ENCODE measurements at places on chromosomes 6 and 20.

GRCh38 chr6:124869416-124869815, 92.8 kb upstream of the RNF217 start:
- H3K36me3 ChIP-seq, result no peaks in the 10 kb centered on the region
- no peaks in the 10 kb centered on the region for H3K4me1 ChIP-seq
- DNase-seq, result no peak
- no peak overlapping the region for H3K4me3 ChIP-seq

DNA sequence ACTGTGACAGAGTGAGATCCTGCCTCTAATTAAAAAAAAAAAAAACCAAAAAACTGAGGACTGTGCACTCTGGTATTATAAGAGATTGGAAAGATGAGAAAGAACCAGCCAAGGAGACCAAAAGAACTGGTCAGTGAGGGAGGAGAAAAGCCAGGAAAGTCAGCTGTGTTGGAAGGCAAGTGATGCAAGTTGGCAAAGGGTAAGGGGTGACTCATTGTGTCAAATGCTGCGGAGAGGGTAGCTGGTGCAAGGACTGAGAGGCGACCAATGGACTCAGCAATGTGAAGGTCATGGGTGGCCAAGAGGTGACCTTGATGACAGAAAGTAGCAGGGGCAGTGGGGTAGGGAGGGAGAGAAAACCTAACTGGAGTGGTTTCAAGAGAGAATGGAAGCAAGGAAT, 27.4 kb upstream of the LRRN4 start:
- no peaks in the 10 kb centered on the region for H3K4me1 ChIP-seq
- no peak overlapping the region for H3K27ac ChIP-seq
- H3K4me3 ChIP-seq, result no peak overlapping the region

DNA sequence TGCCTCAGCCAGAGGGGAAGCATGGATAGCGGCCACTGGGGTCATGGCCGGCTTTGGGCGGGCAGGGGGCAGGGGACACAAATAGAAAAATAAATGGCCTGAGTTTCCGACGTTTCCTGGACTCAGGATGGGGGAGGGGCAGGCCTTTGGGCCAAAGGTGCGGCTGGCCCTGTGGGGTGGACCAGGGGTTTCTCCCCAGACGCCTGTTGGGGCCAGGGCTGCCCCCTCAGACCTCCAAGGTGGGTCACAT, 6.4 kb upstream of the TCEA2 start:
- peak overlapping the region; percentile 70 for H3K27ac ChIP-seq
- H3K4me3 ChIP-seq, result no peak overlapping the region
- no peaks in the 10 kb centered on the region for H3K4me1 ChIP-seq
- no peak for DNase-seq
- H3K36me3 ChIP-seq, result no peaks in the 10 kb centered on the region

- no peak for DNase-seq
- H3K36me3 ChIP-seq, result no peaks in the 10 kb centered on the region
These were observed 175.0 kb downstream of the BCAS1 start for GRCh38 chr20:53895385-53895755.

DNA sequence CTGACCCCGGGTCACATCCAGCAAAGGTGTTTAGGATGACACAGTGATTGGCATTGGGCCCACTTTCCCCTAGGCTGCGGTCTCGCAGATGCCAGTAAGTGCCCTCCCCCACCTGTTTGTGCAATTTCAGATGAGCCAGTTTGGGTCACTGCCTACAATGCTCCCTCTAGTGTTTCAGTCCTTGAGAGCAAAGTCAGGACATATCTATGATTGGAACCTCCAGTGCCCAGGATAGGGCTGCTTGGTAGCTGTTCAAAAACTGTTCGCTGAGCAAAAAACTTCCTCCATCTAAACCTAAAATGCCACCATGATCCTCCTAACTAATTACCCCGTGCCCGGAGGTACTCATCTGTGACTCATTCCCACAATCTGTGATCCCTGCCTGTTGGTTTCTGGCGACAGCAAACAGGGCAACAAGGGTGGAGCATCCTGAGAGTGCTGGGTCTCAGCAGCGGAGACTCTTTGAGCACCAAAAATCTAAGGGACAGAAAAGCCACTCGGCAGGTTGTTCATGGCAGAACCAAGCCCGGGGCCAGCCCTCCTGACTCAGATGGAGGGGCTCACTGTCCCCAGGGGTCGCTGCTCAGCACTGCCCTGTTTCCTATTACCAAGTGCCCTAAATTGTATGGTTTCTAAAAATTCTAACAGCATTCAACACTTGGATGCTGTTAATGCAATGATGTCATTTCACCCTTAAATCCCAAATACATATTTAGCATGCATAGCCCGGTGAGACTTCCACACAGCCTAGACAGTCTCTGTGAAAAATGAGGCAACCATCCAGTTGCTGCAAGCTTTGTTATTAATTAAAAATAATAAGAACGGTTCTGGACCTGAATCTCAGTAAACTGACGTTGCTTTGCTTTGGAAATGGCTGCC, 5.0 kb downstream of the VSX1 start:
- H3K27ac ChIP-seq, result no peak overlapping the region
- peaks cover 29% of the 10 kb centered on the region for H3K27me3 ChIP-seq
- H3K36me3 ChIP-seq, result no peaks in the 10 kb centered on the region
- peak overlapping the region; percentile 2 for H3K4me3 ChIP-seq

GRCh38 chr6:11650025-11650696, 112.6 kb downstream of the TMEM170B start:
- no peak for DNase-seq
- no peaks in the 10 kb centered on the region for H3K36me3 ChIP-seq
- H3K4me1 ChIP-seq, result no peaks in the 10 kb centered on the region
- no peaks in the 10 kb centered on the region for H3K27me3 ChIP-seq

DNA sequence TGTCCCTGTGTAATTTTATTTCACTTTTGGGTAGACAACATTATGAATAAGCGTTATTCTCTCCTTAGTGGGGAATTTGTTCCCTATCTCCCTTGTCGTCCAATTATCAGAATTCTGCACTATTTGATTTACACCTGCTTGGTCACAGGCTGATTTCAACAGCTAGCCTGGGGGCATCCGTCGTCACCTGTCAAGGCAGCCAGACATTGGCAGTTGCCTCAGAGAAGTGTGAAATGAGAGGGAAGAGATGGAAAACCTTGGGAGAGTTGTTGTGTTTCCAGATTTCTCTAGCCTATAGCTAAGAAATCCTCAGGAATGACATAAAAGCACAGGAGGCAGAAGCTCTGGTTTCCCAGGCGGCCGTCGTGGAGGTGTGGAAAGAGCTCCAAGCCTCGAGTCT, 891 bp upstream of the GHRH start:
- no peak for DNase-seq
- H3K36me3 ChIP-seq, result no peaks in the 10 kb centered on the region
- H3K4me1 ChIP-seq, result no peaks in the 10 kb centered on the region

DNA sequence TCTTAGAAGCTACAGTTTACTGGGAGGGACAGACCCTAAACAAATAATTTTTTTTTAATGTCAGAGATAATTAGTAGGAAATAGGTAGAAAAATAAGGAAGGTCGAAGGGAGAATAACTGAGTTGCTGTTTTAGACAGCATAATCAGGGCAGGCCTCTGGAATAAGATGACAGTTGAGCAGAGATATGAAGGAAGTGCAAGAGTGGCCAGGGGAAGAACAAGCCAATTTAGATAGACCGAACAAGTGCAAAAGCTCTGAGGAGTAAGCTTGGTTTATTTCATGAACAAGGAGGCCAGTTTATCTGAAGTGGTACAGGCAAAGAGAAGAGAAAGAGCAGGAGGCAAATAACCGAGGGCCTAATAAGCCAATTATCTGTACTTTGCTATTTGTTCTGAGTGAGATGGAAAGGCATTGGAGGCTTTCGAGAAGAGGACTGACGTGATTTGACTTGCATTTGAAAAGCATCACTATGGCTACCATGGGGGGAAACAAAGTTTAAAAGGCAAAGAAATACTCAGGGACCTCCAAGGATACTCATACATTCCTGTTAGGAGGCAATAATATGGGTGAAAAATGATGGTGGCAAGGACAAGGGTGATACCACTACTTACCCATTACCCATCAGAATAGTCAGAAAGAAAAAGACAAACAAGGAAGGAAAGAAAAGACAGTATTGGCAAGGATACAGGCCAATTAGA, 19.7 kb downstream of the PROCR start:
- no peak for DNase-seq
- H3K4me3 ChIP-seq, result no peak overlapping the region
- no peaks in the 10 kb centered on the region for H3K4me1 ChIP-seq
- H3K27me3 ChIP-seq, result no peaks in the 10 kb centered on the region

DNA sequence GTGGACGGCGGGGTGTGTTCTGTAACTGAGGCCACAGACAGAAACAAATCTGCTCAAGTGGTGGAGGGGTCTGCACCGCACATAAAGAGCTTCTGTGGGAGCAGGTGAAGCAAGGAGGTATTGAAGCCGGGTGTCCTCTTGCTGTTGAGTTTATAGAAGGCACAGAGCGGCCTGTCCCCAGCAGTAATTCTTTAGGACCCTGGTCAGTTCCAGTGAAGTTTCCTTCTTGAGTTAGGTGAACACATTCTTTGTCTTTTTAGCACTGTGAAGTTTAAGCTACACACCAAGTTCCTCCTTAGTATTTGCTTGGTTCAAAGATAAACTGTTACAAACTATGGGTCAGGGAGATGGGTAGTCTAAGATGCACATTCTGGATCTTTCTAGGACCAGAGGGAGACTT, 6.1 kb downstream of the PRDM1 start:
- no peaks in the 10 kb centered on the region for H3K27me3 ChIP-seq
- H3K4me3 ChIP-seq, result no peak overlapping the region
- no peaks in the 10 kb centered on the region for H3K36me3 ChIP-seq

DNA sequence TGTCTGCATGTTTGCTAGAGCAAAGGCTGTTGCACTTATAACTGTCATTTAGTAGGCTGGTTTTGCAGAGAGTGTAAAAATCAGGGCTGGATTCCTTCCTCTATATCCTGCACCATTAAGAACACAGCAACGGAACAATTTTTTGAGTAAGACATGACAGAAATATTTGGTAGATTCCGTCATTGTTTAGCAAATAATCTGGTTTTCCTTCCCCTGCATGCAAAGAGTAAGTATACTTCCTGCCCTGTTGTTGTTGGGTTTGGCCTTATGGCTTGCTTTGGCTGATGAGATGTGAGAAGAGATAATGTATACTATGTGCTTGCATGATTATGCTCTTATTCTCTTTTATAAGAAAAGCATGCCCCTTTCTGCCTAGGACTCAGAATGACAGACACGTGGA, 23.8 kb downstream of the MANEA start:
- no peaks in the 10 kb centered on the region for H3K4me1 ChIP-seq
- H3K4me3 ChIP-seq, result no peak overlapping the region
- DNase-seq, result no peak

DNA sequence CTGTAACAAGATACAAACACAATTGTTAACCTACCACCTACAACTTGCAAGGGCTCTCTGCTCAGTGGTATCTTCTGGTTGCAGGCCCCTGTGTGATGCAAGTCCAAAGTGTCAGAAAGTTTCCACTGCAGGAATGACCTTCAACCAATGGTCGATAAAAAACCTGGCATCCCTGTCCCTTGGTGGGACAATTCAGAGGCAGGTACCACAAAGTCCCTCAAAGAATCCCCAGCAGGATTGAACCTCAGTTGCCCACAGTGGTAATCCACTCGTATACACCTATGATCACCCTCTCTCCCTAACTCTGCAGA, 15.9 kb downstream of the GLO1 start:
- H3K36me3 ChIP-seq, result peaks cover 4% of the 10 kb centered on the region
- no peak overlapping the region for H3K4me3 ChIP-seq
- H3K27ac ChIP-seq, result no peak overlapping the region
- no peaks in the 10 kb centered on the region for H3K27me3 ChIP-seq
- DNase-seq, result no peak

- no peaks in the 10 kb centered on the region for H3K36me3 ChIP-seq
- H3K4me3 ChIP-seq, result no peak overlapping the region
These were observed 55.6 kb downstream of the ARMC2 start for GRCh38 chr6:108903796-108904195.

- no peaks in the 10 kb centered on the region for H3K4me1 ChIP-seq
- no peak for DNase-seq
- no peak overlapping the region for H3K27ac ChIP-seq
- no peak overlapping the region for H3K4me3 ChIP-seq
These were observed 37.6 kb upstream of the MPC1 start for GRCh38 chr6:166420351-166420750.

- H3K27me3 ChIP-seq, result no peaks in the 10 kb centered on the region
- no peak overlapping the region for H3K4me3 ChIP-seq
- no peaks in the 10 kb centered on the region for H3K36me3 ChIP-seq
- H3K4me1 ChIP-seq, result no peaks in the 10 kb centered on the region
These were observed 60.8 kb downstream of the LAMA4 start for GRCh38 chr6:112193535-112194051.

- no peak overlapping the region for H3K4me3 ChIP-seq
- DNase-seq, result no peak
- no peak overlapping the region for H3K27ac ChIP-seq
- H3K4me1 ChIP-seq, result no peaks in the 10 kb centered on the region
- H3K27me3 ChIP-seq, result no peaks in the 10 kb centered on the region
These were observed 31.7 kb downstream of the REPS1 start for GRCh38 chr6:138956244-138956924.

- H3K4me1 ChIP-seq, result no peaks in the 10 kb centered on the region
- no peaks in the 10 kb centered on the region for H3K36me3 ChIP-seq
- H3K27me3 ChIP-seq, result no peaks in the 10 kb centered on the region
- no peak overlapping the region for H3K27ac ChIP-seq
- H3K4me3 ChIP-seq, result no peak overlapping the region
These were observed 212.5 kb downstream of the GJA1 start for GRCh38 chr6:121647905-121648304.

GRCh38 chr6:2781685-2782355, 16.6 kb downstream of the WRNIP1 start:
- H3K36me3 ChIP-seq, result no peaks in the 10 kb centered on the region
- no peaks in the 10 kb centered on the region for H3K27me3 ChIP-seq
- no peak overlapping the region for H3K4me3 ChIP-seq

DNA sequence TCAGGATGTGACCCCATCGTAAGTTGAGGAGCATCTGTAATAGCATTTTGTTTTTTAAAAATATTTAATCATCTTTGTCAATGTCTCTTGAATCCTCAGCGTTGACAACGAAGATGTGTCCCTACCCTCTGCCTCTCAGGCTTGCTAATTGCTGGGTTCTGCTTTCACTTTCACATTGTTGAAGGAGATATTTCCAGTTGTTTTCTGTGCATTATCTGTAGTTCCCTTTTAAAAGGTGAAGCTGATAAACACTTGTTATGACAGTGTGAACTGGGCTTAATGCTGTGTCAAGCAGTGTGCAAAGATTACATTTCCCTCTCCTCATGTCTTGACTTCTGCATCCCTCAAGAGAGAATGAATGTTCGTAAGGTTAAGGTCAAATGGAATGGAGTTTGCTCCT, 54.9 kb downstream of the CSE1L start:
- H3K4me3 ChIP-seq, result no peak overlapping the region
- H3K27me3 ChIP-seq, result no peaks in the 10 kb centered on the region
- H3K4me1 ChIP-seq, result no peaks in the 10 kb centered on the region
- peaks cover 9% of the 10 kb centered on the region for H3K36me3 ChIP-seq

- peak within 1 kb of the TSS; percentile 82 for H3K4me3 ChIP-seq
- H3K27ac ChIP-seq, result peak within 1 kb of the TSS; percentile 89
- DNase-seq, result no peak
- H3K36me3 ChIP-seq, result no peaks in the 10 kb centered on the region
These were observed at the start of gene PRRT1 for GRCh38 chr6:32151863-32152768. Gene PRRT1, minus strand, starts transcription at chr6:32151939. Its CDS starts 112 bp downstream, at chr6:32151827.
